ENCODE measurements at places on chromosomes 3 and 15.

DNA sequence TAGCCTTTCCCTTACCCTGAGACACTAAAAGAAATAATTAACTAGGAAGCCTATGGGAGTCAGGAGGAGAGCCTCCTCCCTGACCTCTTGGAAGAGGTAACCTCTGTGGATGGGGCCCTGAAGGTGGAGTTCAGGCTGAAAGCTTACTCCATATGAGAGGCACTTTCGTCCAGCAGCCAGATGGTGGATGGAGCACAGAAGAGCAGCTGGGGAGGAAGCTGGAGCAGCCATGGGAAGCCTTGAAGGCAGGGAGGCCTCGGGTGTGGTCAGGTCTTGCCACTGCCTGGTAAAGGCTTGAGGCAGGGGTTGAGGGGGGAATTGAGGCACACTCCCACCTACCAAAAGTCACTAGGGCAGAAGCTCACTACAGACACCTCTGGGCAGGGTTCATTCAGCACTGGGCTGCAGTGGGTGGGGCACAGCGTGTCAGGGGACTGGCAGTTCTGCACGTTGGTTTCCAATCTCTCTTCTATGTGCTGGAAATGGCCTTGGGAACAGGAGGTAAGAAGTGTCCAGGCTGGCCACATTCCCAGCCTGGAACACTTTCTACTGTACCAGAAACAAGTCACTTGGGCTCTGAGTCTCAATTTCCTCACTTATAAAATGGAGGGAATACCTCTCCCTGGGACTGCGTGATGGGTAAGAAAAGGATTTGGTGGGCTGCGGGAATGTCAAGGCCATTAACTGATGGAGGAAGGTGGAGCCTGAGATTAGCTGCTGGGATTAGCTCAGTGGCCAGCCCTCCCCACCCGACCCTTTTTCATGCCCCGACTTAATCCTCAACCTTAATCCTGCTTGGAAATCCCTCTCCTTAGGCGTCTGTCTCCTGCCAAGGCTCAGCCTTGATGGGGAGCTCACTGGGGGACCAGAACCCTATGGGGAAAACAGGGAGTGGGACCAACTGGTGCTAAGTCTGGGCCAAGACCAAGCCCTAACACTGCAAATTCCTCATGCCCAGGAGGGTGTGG, 5.4 kb downstream of the PCBP4 start:
- no peak for DNase-seq

- DNase-seq: no peak
Observed at GRCh38 chr3:105984837-105985236, 116.0 kb upstream of the CBLB start.

DNA sequence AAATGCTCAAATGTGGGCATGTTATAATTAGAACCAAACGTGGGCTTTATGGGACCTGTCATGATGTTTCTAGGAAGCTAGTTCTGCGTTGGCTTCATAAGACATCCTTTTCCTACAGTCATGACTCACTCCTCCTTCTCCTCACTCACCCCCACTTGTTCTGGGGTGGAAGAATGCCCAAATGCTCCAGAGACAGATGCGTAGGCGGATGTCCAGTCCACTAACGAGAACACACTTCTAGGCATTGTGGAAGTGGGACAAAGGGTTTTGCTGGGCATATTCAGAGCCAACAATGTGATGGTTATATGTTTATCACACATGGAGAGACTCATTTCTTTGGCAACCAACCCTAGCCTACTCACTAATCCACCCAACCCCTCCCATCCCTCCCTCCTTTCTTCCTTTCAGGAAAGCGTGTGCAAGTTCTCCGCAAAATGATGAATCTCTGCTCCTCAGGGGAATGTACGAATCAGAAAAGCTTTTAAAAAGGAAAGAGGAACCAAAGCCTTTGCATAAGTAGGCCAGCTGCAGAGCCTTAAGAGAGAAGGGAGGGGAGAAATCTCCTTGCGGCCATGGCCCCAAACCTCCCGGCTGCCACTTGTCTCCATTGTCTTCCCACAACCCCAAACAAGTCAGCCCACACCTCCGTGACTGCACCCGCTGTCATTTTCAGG, 123.0 kb upstream of the SPRED1 start:
- peak; percentile 99 for DNase-seq

- no peak for DNase-seq
Observed at GRCh38 chr15:35195649-35196048, 110.6 kb upstream of the NANOGP8 start.

- no peak for DNase-seq
Observed at GRCh38 chr3:176914764-176915163, 282.5 kb downstream of the TBL1XR1 start.

DNA sequence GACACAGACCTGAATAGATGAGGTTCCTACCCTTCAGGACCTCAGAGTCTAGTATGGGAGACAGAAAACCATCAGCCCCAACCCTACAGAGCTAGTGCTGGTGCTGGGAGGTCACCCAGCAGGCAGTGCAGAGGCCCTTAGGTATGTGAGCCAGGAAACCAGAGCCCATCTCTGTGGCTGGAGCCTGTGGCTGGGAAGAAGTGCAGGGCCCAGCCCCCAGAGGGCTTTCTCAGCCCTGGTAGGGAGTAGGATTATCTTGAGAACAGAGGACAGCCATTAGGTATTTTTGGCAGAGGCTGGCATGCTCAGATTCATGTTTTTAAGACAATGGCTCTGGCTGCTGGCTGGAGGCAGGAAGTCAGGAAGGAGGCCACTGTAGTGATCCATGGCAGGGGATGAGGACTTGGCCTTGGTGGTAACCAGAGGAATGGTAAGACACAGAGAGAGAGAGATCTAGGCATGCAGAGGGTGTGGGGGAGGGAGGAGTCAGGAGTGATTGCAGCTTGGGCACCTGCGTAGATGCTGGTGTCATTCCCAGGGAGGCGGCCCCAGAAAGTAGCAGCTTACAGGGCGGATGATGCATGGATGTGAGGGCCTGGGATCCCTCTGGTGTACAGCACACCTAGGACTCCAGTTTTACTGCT, 220.9 kb upstream of the EIF1B start:
- no peak for DNase-seq

DNA sequence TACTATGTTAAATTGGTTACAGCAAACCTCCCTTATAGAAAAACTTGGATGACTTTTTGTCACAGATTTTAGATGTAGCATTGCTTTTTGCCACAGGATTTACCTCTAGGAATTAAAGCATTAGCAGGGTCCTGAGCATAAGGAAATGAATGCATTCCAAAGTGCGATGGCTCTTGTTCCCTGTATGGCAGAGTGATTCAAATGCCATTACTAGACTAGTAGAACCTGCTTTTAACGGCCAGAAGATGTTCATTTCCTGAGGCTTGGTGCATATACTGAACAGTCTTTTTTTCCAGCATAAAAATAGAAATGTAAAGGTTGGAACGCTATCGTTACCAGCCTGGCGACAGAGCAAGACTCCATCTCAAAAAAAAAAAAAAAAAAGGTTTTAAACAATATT, 59.4 kb downstream of the WNT5A start:
- no peak for DNase-seq

- DNase-seq: peak; percentile 42
Observed at GRCh38 chr15:70526221-70526973, 237.0 kb downstream of the UACA start.

- DNase-seq: peak; percentile 16
Observed at GRCh38 chr3:67044295-67044694, 46.2 kb downstream of the KBTBD8 start.

DNA sequence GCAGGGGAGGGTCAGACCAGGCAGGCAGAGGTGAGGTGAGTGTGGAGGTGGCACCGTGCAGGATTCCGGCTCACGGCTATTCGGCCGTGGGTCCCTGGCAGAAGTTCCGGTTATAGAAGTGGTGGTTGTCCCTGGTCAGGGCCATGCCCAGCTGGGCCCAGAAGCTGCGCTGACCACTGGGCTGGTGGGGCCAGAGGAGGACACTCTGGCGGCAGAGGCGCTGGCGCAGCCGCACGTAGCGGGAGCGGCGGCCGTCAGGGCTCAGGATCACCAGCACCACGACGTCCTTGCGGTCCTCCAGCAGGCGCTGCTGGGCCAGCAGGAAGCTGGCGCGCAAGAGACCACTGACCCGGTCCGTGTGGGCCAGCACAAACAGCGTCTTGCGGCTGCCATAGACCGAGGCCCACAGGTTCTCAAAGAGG, 4.3 kb downstream of the TLR9 start:
- no peak for DNase-seq

Measured in HS-5 (cell line).